Stimulated activated CD4-positive, alpha-beta T cell treated with anti-CD3 and anti-CD28 coated beads, TNF-alpha, amount 100 ng/mL, for 48 hours (primary cell): ENCODE measurements at places on chromosomes 13 and 19.

GRCh38 chr13:104944176-104944575 is 1591.3 kb downstream of the EFNB2 start:
- DNase-seq, result no peak

DNA sequence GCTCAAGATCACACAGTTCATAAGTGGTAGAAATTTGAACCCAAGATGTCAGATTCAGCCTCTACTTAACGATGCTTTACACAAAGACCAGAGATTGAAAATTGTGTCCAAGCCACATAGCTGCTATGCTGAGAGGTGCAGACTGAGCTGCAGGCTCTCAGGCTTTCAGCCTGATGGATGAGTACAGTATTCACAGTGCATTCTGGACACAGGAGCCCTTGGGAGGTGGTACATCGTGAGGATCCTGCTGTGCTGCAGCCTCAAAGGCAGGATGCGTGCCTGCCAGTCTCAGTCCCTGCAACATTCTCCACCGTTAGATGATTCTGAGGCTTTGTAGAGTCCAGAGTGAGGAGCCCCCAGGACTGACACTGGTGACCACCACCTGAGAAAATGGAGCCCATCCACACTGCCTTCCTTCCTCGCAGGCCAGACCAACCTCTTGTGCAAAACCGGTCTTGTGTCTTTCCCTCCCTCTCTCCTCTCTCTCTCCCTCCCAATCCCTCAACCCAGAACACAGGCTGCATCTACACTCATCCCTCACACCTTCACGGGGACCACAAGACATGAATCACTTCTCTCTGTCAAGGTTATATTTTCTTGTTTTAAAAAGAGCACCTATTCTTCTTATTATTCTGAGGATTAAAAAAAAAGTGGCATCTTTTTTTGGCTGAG is 203.4 kb upstream of the ZNF507 start:
- DNase-seq, result no peak

- DNase-seq, result no peak
Measured at GRCh38 chr19:36013280-36014011, 567 bp downstream of the ALKBH6 start.

DNA sequence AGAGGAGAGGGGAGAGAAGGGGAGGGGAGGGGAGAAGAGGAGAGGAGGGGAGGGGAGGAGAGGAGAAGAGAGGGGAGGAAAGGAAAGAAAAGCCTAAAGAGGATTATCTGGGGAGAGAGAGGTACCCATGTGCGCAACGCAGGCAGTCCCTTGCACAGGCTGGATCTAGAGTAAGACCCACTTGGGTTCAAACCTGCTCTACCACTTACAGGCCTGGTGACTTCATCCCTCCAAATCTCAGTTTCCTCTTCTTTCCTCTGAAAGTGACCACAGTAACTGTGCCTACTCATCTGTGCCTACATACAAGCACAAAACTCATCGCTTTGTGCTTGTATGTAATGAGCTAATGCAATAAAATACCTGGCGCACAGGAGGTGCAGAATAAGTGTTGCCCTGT is 732 bp upstream of the MAP1S start:
- DNase-seq, result peak; percentile 4

GRCh38 chr19:291561-292280 is 518 bp upstream of the PLPP2 start:
- DNase-seq, result no peak

GRCh38 chr19:17616961-17617806 is 61.7 kb downstream of the COLGALT1 start:
- no peak for DNase-seq

GRCh38 chr13:93767180-93767916 is 540.7 kb downstream of the GPC6 start:
- no peak for DNase-seq

GRCh38 chr13:51416107-51416506 is 36.7 kb downstream of the INTS6 start:
- DNase-seq, result no peak

GRCh38 chr19:16210168-16210567 is 12.5 kb downstream of the AP1M1 start:
- no peak for DNase-seq

GRCh38 chr19:40356681-40357595 is 8.4 kb downstream of the PLD3 start:
- DNase-seq, result no peak

DNA sequence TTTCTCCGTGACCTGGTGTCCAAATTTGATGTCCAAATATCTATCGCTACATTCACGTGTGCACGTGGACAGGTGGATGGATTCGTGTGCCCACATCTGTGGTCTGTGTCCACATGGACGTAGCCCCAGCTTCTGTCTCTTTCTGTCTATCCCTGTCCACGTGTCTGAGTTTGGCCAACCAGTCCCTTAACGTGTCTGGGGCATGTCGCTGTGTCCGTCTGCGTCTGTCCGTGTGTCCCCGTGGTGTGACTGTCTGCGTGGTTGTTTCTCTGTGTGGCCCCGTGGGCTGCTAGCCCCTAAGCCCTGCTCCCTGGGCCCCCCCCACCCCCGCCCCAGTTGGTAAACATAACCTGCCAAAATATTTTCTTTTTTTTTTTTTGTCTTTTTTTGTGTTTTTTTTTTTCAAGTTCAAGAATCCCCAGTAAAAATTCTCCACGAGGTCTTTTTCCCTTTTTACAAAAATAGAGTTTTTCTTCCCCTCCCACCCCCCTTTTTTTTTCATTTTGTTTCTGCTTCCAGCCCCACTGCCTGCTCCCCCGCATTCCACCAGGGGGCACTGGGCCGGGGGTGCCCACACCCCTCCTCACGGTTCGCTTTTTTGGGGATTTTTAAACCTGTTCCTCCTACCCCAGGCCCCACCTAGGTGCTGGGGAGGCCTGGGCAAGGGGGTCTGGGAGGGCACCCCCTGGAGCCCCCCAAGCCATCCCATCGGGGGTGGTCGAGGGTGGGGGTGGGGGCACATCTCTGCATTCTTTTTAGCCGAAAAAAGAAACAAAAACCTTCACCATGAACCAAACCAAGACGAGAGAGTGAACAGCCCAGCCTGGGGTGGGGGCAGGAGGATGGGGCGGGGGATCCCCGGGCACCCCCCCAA is 18.3 kb downstream of the PRKCSH start:
- no peak for DNase-seq

GRCh38 chr13:22925881-22926747 is 254.7 kb upstream of the SGCG start:
- no peak for DNase-seq

DNA sequence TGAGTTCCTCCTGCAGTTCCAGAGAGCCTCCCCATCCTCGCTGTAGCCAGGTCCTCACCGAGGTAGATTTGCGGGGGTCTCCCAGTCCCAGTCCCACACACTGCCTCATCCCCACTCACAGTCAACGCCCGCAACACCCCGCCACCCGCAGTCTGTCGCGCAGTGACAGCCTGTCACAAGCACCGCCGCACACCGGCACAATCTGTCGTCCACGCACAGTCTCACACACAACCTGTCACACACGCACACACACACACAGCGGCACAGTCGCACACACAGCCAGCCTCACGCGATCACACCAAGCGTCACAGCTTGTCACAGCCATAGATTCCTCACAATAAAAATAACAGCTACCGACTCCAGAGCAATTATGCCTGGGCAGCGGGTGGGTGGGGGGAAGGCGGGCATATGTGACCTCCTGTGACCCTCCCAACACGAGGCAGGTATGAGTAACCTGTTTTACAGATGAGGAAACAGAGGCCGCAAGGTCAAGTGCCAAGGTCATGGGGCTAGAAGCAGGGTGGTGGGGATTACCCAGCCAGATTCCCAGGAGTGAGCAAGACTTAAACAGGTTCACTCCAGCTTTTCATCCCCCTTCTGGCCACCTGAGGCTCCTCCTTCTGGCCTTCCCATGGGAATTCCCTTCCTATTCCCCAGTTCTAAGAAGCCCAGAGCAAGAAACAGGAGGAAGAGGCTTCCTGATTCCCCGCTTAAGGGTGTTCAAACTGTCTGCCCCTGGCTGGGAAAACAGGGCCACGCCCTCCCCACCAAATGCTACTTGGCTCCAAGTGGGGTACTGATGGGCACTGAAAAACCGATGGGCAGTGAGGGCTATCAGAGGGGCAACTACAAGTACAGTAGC is 13.9 kb downstream of the NFIX start:
- DNase-seq, result no peak

DNA sequence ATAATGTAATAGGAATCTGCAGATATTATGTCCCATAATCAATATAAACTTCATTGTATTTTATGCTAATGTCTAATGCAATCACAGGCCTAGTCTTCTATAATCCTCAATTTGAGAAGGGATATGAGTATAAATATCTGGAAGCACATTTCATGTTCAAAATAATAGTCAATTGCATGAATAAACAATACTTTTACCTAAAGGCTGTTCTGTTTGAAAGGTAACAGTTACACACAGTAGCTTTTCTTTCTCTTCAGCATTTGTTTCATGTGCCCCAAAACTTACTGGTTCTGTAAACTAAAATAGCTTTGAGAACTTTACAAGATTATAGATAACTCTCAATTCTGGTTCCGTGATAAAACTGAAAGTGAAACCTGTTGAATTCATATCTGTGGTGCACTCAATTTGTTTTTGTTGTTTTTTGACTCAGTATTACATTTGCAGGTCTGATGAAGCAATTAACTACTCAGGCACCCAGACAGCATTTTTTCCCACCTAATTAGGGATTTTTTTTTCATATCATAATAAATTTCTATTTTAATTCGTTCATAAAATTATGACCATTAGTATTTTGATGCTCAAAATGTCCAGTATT is 1193.8 kb downstream of the SLITRK1 start:
- DNase-seq, result no peak

DNA sequence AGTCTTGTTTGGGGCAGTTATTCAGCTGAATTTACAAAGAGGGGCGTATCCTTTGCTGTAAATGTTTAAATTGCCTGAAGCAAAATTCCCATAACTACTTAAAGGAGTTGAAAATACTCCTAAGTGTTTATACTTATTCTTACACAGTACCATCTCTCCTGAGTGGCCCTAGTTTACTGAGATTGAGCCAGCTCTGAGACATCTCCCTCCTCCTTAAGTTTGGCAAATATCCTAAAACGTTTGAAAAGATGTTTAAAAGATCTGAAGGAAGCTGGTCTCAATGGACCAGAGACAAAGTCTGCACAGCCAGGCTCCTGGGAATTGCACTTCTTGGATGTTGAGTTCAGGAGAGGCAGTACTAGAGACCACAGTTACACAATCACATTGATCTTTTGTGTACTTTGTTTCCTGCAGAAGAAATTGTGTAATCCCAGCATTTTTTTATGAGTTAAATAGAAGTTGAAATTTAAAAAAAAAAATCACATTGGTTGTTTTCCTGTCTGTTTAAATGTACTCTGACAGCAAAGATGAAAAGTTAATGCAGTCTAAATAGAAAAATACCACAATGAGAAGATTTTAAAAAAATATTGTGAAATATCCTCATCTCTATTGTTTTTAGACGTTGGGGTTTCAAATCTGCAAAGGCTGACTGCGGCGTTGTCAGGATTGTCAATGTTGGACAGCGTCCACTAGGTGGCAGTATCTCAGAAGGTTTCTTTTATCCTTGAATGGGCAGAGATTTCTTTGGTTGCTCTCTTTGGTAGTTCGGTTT is 20.7 kb downstream of the TNFSF11 start:
- DNase-seq, result peak; percentile 55

DNA sequence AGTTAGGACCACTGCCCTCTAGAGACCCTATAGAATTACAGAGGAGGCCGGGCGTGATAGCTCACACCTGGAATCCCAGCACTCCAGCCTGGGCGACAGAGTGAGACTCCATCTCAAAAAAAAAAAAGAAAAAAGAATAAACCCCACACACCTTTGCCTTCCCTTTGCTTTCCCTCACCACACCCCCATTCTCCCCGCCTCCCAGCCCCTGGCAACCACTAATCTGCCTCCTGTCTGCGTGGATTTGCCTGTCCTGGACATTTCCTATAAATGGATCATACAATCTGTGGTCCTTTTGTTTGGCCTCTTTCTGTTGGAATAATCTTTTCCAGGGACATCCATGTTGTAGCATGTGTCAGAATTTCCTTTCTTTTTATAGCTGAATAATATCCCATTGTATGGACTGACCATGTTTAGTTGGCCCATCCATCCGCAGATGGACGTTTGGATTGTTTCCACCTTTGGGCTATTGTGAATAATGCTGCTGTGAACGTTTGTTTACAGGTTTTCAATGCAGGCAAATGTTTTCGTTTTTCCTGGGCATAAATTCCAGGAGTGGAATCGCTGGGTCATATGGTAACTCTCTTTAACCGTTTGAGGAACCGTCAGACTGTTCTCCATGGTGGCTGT is 15.3 kb downstream of the NACC1 start:
- DNase-seq, result no peak

DNA sequence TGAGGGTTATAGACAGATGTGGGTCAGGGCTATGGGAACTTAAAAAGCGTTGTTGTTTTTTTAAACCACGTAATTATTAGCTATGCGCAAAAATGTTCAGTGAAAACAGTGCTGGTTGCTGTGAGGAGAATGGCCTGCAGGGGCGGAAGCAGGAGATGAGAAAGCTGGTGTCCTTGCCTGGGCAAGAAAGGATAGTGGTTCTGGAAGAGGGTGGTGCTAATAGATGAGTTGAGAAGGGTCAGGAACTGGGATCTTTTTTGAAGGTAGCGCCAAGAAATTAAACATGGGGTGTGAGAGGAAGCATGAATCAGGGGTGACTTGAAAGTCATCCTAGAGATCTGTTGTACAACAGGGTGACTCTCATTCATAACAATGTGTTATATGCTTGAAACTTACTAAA is 4.8 kb upstream of the SMG9 start:
- DNase-seq, result no peak

DNA sequence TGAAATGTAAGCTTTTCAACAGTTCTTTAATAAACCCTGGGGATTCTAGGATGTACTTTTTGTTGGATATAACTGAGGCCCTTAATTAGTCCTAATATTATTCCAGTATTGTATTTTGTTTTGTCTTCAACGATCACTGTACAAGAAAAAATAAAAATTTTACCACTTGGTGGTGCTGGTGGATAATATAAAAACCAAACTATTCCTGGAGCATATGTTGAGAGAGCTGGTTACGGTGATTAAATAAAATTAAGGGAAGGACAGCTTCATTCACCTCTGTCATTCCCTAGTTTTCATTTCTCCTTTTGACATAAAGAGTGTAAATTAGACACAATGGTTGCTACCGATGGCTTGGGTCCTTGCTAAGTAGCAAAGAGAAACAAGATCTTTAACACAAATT is 598.6 kb upstream of the PCDH20 start:
- DNase-seq, result no peak

DNA sequence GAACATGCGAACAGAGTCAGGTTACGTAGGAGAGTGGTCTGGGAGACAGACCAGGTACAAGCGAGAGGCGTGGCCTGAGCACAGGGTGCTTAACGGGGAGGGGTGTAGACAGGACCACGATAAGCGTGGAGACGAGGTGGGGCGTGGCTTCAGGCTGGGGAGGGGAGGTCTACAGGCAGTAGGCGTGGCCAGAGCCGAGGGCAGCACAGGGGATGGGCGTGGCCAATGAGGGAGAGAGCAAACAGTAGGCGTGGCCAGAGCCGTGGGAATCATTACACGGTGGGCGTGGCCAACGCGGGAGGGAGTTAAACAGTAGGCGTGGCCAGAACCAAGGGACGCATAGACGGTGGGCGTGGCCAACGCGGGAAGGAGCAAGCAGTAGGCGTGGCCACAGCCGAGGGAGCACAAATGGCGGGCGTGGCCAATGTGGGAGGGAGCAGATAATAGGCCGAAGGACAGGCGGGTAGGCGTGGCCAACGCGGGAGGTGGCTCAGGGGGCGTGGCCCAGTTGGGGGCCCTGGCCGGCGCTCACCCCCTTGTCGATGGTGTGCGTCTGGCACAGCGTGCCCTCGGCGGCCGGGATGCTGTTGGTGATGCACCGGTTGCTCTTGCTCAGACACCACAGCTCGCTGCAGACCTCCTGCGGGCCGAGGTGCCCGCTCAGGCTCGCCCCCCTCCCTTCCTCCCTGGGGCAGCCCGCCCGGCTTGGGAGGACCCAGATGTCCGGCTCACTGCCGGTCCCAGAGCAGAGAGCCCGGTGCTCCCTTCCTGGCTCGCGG is 15.2 kb upstream of the MYO1F start:
- peak; percentile 95 for DNase-seq
